ENCODE measurements at places on chromosomes 1 and 21.

DNA sequence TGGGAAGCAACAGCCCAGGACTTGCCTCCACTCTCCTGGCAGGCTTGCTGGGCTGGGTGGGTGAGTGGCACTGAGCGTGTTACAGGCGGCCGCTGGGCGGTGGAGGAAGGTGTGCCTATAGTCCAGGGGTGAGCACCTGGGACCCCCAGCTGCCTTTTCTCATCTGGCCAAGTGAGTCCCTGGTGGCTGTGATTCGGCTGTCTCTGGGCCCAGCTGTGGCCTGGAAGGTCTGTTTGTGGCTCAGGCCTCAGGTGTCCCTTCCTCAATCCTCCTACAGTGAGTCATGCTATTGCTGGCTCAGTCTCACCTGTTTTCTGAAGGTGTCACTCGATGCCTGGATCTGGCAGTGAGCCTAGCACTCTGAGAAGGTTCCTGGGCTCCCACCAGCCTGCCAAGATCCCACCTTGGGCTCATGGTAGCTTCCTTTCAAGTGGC, 564.2 kb downstream of the PTPRU start:
- no peak for DNase-seq

DNA sequence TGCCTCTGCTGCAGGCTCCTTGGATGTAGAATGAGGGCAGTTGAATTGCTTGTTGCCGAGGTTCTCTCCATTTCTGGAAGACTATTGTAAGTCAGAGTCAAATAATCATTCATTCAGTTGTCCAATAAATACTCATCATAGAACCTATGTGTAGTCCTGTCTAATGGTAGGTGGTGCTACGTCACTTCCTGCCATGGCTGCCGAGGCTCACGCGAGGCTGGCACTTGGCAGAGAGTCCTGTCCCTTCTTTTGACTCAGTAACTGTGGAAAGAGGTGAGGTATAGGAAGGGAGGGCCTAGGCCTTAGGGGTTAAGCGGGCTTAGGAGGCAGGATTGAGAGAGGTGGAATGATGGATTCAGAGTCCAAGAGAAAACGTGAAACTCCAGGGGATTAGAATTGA, 9.7 kb downstream of the ADARB1 start:
- DNase-seq = no peak

DNA sequence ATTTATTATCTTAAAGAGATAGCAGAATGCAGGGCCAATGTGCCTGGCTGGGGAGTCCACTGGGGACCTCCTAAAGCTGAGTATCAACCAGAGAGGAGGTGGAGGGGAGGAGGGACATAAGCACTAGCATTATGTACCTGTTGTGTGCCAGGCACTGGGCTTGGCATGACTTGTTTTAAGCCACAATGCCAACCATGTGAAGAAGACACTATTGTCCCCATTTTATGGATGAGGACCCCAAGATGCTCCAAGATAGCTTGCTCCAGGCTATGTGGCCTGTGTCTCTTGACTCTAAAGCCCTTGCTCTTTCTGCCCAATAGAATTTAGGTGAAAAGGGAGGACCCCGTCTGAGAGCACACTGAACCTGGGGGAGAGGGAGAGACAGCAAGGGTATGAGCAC, 111.3 kb downstream of the GLIS1 start:
- no peak for DNase-seq

- DNase-seq = no peak
These were observed 2.1 kb downstream of the KIF26B start for GRCh38 chr1:245156736-245157505.

- peak; percentile 99 for DNase-seq
These were observed 23.2 kb downstream of the TRIT1 start for GRCh38 chr1:39859859-39860812.

Data from NCI-H510A (cell line).